ENCODE measurements at places on chromosomes 5 and 9.

GRCh38 chr5:42216904-42217303, 206.3 kb upstream of the GHR start:
- DNase-seq: no peak

DNA sequence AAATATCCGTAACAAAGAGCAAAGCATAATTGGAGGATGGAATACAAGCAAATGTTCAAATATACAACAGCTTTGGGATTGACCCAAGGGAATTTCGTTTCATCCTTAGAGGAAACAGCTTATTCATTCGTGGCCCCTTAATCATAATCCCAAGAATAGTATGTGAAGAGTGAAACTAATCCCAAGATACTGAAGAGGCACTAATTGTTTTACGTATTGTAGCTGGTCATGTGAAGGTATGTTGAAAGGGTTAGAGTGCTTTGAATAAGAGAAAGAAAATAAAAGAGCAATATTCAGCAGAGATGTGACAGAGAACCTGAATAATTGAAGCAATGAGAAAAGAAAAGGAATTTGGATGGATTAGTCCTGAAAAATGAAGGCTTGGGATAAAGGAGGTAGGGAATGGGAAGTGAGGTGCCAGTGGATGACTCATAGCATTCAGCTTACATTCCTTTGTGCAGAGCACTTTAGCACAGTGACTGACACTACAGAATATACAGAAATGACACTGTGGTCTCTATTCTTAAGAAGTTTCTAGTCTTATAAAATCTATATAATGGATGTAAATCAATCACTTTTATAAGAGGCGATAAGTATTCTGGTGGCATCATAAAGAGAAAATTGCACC, 221.9 kb downstream of the TLR4 start:
- no peak for DNase-seq

DNA sequence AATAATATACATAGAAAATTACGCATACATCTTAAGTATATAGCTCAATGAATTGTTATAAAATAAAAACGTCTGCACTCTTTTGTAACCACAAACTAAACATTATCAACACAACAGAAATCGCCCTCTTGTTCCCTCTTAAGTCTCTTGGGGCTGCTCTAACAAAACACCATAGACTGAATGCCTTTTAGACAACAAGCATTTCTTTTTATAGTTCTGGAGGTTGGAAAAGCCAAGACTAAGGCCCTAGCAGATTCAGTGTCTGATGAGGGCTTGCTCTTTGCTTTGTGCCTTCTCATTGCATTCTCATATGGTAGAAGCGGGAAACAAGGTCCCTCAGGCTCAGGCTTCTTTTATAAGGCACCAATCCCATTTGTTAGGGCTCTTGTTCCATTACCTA, 4.9 kb upstream of the IFNB1 start:
- no peak for DNase-seq

DNA sequence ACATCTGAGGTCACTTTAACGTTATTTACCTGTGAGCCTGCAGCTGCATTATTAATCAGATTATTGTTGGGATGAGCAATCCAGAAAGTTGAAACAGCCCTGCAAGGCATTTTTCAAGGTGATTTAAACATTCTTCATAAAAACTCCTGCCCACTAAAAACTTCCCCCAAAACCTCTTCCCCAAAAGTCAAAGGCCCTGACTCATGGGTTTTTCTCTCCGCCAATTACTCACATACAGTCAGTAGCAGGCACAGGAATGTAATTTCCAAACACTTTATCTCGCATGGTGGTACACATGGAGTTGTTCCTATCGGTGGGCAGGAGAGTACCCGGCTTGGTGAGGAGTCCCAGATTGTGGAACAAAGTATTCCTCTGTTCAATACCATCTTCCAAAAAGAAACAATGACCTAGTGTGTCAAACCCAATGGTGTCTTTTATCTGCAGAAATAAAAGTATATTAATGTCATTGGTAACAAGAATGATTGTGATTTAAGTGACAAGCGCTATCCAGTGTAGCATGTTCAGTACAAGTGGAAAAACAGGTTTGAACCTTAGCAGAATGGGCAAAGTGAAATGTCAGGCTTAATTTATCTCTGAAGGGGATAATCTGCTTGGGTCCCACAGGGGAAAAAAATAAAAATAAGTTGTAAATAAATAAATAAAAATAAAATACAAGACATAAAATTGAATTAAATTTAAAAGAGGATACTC, 38.3 kb downstream of the CEMIP2 start:
- no peak for DNase-seq

DNA sequence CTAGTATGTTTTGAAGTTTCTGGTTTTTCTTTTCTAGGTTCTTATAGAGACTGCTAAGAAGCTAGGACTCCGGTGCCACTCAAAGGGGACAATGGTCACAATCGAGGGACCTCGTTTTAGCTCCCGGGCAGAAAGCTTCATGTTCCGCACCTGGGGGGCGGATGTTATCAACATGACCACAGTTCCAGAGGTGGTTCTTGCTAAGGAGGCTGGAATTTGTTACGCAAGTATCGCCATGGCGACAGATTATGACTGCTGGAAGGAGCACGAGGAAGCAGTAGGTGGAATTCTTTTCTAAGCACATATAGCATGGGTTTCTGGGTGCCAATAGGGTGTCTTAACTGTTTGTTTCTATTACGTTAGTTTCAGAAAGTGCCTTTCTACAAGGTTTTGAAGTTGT, 52.2 kb downstream of the MTAP start:
- no peak for DNase-seq

- DNase-seq: peak; percentile 76
Measured at GRCh38 chr5:42992088-42992879, 47.8 kb downstream of the ANXA2R start.

DNA sequence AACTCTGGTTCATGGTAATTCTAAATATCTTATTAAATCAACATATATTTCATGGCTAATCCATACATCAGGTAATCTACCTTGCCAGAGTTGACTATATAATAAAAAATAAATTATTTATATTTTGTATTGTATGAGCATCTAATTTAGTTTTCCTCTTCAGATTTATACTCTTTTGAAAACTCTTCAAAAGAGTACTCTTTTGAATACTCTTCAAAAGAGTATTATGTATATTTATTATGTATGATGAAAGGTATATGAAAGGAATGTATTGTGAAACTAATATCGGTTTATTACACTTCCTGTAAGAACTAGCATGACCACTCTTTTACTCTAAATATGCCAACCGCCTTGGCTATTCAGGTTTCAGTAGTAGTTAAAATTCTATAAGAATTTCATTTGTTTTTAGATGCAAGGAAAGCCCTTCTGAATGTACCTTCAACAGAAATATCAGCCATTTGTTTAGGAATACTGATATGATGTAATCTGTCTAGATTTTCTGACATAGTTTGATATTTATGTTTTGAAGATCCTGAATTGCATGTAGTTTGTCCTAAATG, 178.7 kb downstream of the WDR70 start:
- DNase-seq: no peak

DNA sequence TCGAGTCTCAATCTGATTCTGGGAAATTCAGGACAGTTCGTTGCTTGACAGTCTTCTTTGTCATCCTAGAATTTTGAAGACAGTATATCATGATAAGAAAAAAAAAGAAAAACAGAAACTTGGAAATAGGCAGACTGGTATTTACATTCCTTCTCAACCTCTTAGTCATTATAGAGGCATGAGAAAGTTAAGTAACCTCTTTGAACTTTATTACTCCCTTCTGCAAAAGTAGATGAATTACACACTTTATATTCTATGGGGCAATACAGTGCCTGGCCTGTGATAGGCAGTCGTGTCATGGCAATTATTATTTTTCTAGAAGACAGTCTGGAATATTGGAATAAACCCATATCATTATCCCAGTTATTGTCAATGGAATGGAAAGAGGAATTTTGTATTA, 828.9 kb downstream of the TLR4 start:
- no peak for DNase-seq

DNA sequence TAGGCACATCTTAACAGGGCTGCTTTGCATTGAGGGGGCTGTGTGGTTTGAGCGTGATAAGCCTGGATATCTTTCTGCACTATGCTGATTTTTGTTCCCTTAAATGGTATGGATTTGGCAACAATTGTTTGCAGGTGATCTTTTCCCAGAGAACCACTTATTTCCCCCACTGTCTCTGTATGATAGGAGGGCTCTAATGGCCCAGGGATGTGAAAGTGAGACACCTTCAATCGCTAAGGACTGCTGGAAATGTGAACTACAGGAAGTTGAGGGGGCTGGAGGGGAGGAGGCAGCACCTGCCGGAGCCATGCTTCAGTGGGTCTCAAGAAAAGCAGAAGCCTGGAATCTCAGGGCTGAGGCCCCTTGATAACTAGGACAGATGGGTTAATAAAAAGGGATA, 29.4 kb downstream of the SYK start:
- DNase-seq: no peak

DNA sequence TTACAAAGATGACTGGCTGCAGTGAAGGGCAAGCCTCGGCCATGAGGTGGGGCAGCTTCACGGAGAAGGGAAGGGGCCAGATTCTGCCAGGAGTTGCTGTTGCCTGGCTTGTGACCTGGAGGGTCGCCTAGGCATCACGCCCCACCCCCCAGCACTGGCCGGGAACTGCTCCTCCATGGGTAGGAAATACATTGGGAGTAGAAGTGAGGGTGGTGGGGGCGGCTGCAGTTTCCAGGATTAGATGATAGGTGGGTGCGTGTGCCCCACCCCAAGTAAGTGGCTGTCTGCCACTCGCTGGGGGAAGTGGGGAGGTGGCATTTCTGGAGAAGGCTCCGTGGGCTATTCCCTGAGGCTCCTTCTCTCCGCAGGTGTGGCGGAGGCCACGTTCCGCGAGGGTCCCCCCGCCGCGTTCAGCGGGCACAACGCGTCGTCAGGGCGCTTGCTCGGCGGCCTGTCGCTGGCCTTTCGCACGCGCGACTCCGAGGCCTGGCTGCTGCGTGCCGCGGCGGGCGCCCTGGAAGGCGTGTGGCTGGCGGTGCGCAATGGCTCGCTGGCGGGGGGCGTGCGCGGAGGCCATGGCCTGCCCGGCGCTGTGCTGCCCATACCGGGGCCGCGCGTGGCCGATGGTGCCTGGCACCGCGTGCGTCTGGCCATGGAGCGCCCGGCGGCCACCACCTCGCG, 16.9 kb downstream of the CRB2 start:
- DNase-seq: no peak

GRCh38 chr5:60673334-60673733, 26.6 kb downstream of the DEPDC1B start:
- no peak for DNase-seq

DNA sequence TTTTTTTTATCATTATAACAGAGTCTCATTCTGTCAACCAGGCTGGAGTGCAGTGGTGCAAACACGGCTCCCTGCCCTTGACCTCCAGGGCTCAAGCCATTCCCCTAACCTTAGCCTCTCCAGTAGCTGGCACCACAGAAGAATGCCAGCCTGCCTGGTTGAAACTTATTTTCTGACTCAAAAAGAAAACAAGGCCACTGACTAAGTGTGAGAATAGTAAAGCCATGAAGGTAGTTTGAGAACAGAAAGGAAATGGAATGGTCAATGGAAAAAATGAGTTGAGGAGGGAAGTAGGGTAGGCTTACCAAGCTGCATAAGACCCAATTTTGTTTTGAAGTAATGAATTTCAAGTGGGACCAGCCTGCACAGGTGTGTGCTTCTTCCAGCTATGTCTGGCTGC, 82.8 kb upstream of the RORB start:
- DNase-seq: no peak

GRCh38 chr9:15416880-15417279, 5.8 kb upstream of the SNAPC3 start:
- peak; percentile 62 for DNase-seq

DNA sequence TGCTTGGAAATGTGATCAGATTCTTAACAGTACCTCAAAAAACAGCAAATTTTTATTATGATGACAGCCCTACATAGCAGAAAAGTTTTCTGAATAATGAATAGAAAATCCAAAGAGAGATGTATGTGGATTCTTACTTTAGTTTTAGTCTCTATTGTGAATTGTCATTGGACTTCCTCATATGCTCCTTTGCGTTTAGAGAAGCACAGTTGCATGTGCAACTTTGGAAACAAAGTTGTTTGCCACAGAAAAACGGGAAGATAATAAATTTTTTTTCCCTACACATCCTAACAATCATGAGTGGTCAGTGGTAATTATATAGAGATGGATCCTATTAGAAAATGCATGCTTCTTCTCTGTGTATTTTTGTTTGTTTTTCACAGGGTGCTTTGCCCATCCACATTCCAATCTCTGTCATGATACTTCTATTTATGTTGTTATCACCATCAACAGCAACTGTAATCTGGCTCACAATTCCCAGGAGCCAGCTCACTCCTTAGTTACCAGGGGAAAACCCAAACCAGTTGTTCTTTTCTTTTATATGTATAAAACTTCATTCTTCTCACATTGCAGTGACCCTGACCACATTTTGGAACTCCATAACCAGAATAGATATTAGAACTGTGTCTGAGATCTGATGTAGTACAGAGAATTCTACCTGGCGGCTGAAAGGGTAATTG, 118.7 kb downstream of the NDUFS4 start:
- DNase-seq: no peak

DNA sequence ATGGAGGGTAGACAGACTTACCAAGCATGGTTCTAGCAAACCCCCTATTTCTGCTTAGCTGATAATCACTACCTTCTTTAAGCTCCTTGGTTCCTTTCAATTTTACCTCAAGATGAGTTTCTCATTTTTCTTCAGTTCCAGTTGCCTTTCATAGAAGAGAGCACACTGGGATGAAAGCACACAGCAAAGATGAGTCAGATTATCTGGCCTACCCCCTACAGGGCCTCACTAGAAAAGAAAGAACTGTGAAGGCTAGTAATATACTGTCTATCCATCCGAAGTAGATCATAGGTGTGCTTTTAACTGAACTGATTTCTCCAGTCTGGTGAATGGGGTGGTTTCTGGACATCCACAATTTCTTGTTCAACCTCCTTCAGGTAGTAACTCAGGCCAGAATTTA, 122.5 kb downstream of the TRPM3 start:
- DNase-seq: no peak

- no peak for DNase-seq
Measured at GRCh38 chr5:63860379-63860778, 101.9 kb downstream of the HTR1A start.

- DNase-seq: no peak
Measured at GRCh38 chr5:170195961-170196360, 36.8 kb upstream of the C5orf58 start.

GRCh38 chr5:84445049-84445685, 60.5 kb upstream of the EDIL3 start:
- DNase-seq: no peak

DNA sequence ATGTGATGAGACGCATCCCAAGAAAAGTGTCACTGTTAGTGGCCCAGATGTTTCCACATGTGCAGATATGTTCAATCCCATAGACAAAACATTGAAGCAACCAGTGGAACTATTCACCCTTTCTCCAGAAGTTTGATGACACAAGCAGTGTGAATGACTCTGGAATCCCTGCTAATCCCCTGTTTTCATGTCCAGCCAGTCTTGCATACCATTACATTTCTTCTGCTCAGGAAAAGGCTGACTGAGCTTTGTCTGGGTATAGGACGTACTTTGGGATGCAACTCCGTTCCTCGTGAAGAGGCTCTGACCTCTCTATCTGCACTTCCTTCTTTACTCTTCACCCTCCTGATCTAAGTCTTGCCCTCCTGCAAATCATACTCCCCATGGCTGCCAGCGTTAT, 172.4 kb downstream of the NTRK2 start:
- DNase-seq: no peak

- DNase-seq: no peak
Measured at GRCh38 chr9:135815413-135815812, 91.9 kb downstream of the CAMSAP1 start.
